ENCODE measurements at places on chromosomes 16 and 17.
A peak's percentile ranks its signal among the peaks of the same experiment; 100 is the strongest.

- DNase-seq: no peak
Observed at GRCh38 chr17:74740173-74740572, 3.1 kb downstream of the RAB37 start.

DNA sequence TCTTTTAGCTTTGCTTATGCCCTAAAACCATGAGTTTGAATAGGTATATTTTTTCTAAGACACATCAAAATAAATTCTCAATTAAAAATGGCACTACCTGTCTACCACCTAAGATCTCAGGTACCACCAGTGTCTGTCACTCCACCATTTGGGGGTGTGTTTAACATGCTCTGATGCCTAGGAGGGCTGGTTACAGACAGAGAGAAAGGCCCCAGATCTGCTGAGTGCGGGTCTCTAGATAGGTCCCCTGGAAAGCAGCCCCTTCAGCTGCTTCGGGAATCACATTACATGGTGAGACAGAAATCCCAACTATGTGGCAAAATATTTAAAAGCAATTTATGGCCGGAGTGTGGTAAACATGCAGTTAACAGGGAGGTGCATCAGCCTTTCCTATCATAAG is 653 bp upstream of the VAC14 start:
- no peak for DNase-seq

DNA sequence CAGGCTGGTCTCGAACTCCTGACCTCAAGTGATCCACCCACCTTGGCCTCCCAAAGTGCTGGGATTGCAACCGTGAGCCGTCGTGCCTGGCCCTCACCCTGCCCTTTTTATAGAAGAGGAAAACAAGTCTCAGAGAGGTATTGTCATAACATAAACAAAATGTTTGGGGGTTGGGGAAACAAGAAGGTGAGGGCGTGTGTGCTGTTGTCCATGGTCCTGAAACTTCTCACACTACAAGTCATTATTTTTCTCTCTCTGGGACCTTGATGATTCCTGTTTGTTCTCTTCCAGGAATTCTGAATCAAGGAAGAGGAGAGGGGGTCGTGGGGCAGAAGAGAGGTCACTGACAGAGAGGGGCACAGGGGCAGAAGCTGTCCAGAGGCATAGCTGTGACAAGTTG is 160.2 kb upstream of the LHX1 start:
- no peak for DNase-seq

DNA sequence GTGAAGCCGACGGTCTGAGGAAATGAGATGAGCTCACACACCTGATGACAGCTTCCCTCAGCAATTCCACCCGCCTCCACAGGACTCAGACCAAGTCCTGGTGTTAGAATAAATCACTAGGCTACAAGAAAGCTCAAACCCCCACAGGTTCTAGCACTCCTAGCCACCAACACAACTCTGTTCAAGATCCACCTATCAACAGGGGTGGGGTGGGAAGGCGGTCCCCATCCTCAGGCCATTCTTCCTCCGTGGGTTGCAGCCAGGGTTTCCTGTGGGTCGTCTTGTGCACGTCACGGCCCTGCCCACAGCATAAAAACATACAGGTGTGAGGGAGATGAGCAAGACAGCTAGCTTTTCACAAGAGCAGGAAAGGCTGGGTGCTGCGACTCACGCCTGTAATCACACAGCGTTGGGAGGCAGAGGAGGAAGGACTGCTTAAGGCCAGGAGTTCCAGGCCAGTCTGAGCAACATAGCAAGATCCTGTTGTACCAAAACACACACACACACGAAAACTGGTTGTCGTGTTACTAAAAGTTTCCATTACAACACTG is 81.1 kb downstream of the ANKRD11 start:
- DNase-seq: peak; percentile 52

- DNase-seq: no peak
Observed at GRCh38 chr16:649631-650030, 466 bp downstream of the WDR90 start.
